ENCODE measurements at places on chromosomes 2 and 18. TPM values are rescaled to one million over a fixed set of nuclear protein-coding genes. Genes with fewer than 3 reads are reported as not detected.

GRCh38 chr2:54966165-54966832 lies 84.0 kb downstream of the RTN4 start:
- no peak overlapping the region for H3K4me3 ChIP-seq
- peaks cover 37% of the 10 kb centered on the region for H3K4me1 ChIP-seq
- DNase-seq: no peak
- H3K27ac ChIP-seq: no peak overlapping the region
- H3K36me3 ChIP-seq: peaks cover 10% of the 10 kb centered on the region

DNA sequence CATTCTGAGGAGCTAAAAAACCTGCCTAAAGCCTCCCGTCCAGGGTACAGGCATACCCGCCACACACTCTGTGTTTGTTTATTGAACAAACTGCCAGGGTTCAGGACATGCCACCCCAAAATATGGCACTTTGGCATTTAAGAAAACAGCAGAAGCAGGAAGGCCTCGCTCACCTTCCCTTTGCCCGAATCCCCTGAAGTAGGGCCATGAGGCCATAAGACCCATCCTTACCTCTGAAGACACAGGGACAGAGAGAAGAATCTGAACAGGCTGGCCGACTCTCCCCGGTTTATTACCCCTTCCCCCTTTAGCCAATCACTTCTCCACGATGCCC lies 1.7 kb upstream of the NEURL3 start:
- peaks cover 5% of the 10 kb centered on the region for H3K27me3 ChIP-seq
- no peak for DNase-seq
- no peak overlapping the region for H3K27ac ChIP-seq
- H3K36me3 ChIP-seq: no peaks in the 10 kb centered on the region
- peaks cover 30% of the 10 kb centered on the region for H3K4me1 ChIP-seq

GRCh38 chr2:233247744-233248143 lies 3.7 kb upstream of the ATG16L1 start:
- H3K4me1 ChIP-seq: peaks cover 61% of the 10 kb centered on the region
- DNase-seq: peak; percentile 54
- no peak overlapping the region for H3K4me3 ChIP-seq
- no peaks in the 10 kb centered on the region for H3K36me3 ChIP-seq
- no peaks in the 10 kb centered on the region for H3K27me3 ChIP-seq

GRCh38 chr2:10993001-10993481 lies 81.3 kb downstream of the KCNF1 start:
- no peak overlapping the region for H3K4me3 ChIP-seq
- H3K27ac ChIP-seq: no peak overlapping the region
- no peak for DNase-seq

GRCh38 chr2:208142240-208142924 lies 3.6 kb downstream of the CRYGB start:
- no peaks in the 10 kb centered on the region for H3K36me3 ChIP-seq
- H3K4me1 ChIP-seq: no peaks in the 10 kb centered on the region
- H3K27me3 ChIP-seq: no peaks in the 10 kb centered on the region
- no peak for DNase-seq

GRCh38 chr2:24840962-24841945 lies 48.0 kb downstream of the CENPO start:
- no peak overlapping the region for H3K27ac ChIP-seq
- H3K36me3 ChIP-seq: peaks cover 29% of the 10 kb centered on the region
- no peaks in the 10 kb centered on the region for H3K27me3 ChIP-seq
- DNase-seq: no peak

DNA sequence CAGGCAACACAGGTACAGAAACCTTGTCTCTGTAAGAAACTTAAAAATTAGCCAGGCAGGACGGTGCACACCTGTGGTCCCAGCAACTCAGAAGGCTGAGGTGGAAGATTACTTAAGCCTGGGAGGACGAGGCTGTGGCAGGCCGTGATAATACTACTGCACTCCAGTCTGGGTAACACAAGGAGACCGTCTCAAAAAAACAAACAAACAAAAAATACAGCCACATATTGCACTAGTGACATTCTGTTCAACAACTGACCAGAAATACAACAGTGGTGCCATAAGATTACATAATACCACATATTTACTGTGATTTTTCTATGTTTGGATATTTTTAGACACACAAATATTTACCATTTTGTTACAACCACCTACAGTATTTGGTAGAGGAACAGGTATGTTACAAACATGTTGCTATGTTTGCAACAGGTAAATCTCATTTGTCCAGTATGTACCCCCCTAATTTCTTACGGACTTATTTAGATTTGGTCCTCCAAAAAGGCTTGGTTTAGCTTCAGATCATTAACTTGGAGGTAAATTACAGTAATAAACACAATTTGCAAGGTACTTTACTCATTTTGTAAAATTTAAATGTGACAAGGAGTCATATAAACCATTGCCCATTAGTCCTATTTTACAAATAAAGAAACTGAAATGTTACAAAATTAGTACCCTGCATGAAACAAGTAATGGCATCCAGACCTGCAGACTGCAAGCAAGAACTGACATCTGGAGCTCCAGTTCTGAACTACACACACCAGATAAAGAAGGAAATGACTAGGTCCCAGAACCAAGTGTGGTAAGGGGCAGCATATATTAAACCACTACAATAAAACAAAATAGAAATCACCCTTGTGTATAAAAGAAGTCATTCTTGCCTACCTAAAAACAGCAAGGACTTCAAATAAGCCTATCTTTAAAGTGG lies 36.8 kb downstream of the TRIP12 start:
- no peaks in the 10 kb centered on the region for H3K4me1 ChIP-seq
- H3K4me3 ChIP-seq: no peak overlapping the region
- no peak overlapping the region for H3K27ac ChIP-seq
- H3K36me3 ChIP-seq: peaks cover 22% of the 10 kb centered on the region
- DNase-seq: no peak

GRCh38 chr2:236943068-236943467 lies 142.6 kb upstream of the COPS8 start:
- no peaks in the 10 kb centered on the region for H3K36me3 ChIP-seq
- no peaks in the 10 kb centered on the region for H3K27me3 ChIP-seq
- no peaks in the 10 kb centered on the region for H3K4me1 ChIP-seq

DNA sequence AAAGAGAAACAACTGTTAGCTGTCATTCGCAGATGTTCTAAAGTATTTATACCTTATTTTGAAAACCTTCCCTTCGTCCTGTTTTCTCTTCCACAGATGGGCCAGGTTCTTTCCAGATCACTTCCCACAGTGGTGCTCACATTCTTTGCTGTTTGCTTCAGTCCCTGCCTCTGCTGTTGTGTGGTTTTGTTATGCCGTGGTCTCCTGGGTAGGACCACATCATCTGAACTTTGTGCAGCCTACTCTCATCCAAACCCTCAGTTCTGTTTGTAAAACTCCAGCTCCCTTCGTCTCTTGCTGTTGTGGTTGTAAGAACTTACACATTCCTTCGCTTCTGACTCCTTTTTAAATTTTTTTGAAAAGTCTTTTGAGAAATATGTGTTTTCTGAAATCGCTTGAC lies 38.1 kb downstream of the ZNF236 start:
- no peak for DNase-seq
- H3K36me3 ChIP-seq: peaks cover 40% of the 10 kb centered on the region
- H3K27me3 ChIP-seq: no peaks in the 10 kb centered on the region
- no peak overlapping the region for H3K4me3 ChIP-seq
- no peak overlapping the region for H3K27ac ChIP-seq

- H3K4me1 ChIP-seq: no peaks in the 10 kb centered on the region
- H3K27ac ChIP-seq: no peak overlapping the region
- no peaks in the 10 kb centered on the region for H3K27me3 ChIP-seq
Observed at GRCh38 chr18:48292229-48292628, 117.0 kb downstream of the ZBTB7C start.

- H3K27ac ChIP-seq: no peak overlapping the region
- H3K4me3 ChIP-seq: no peak overlapping the region
- H3K36me3 ChIP-seq: no peaks in the 10 kb centered on the region
- H3K4me1 ChIP-seq: no peaks in the 10 kb centered on the region
- DNase-seq: no peak
Observed at GRCh38 chr18:55509631-55510324, 78.2 kb downstream of the TCF4 start.

Gene SERPINB13
- not detected for total RNA-seq

Gene ALK
- total RNA-seq: not detected

Gene DSG4
- total RNA-seq: not detected

Gene NYAP2
- not detected for total RNA-seq

Gene HOXD13
- total RNA-seq: not detected

Gene INHBB
- total RNA-seq: not detected

Gene CDCA7
- total RNA-seq: 1.6 TPM

Gene PLA2R1
- not detected for total RNA-seq

Gene PSMA8
- 0.27 TPM for total RNA-seq
